ENCODE measurements at places on chromosomes 3 and 15.

DNA sequence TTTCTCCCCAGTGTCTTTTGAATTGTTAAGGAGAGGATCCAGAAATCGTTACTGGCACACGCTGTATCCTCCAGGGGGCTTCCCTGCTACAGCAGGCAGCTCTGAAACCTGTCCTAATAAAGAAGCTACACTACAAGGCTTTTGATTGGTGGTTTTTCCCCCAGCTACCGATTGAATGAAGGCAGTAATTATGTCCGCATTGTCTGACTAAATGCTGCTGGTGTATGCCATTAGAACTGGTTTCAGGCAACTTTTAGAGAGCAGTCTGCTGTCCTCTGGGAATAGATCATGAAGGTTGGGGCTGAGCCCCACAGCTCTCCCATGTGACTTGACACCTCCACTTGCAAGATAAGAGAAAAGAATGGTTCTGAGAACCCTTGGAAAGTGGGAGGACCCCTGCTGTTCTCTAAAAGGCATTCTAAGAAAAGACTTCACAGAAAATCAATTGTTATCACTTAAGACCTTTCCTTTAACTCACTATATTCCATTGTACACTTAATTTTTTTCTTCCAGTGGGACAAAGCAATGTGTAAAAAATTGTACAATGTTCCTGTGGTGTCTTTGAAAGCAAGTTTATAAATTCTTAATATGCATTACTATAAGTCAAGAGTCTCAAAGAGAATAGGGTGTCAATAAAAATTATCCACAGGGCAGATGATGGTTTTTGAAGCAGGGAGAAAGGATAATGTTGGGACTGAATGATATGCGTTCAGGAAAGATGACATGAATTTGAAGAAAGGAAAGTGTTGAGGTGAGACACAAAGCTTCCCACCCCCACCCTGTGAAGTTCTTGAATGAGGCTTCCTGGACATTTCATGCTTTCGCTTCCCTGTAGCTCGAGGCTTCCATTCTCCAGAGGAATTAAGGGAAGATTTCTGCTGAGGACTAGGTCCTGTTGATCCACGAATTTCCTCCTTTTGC, 53.0 kb upstream of the DAZL start:
- DNase-seq: no peak

GRCh38 chr3:187027531-187028278, 97.4 kb downstream of the ST6GAL1 start:
- peak; percentile 57 for DNase-seq

GRCh38 chr15:78739996-78740903, 71.0 kb downstream of the ADAMTS7 start:
- DNase-seq: peak; percentile 28

DNA sequence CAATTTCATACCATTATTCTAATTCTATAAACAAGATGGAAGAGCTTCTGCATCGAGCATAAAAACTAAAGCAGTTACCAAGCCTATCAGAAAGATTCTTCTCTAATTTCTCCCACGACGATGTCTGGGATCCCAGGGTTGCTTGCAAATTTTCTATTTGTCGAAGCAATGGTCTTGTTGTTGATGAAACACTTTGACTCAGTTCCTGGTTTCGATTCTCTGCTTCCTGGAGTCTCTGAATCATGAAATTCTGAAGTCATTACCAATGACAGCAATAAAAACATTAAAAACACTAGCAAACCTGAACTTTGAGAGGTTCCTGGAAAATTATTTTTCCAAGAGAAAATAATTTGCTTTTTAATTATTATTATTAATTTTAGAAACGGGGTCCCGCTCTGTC, 18.7 kb downstream of the TMF1 start:
- no peak for DNase-seq

- DNase-seq: no peak
Observed at GRCh38 chr15:62449638-62450037, 284.6 kb upstream of the C2CD4B start.

GRCh38 chr3:164459521-164460151, 618.7 kb downstream of the SI start:
- no peak for DNase-seq

GRCh38 chr3:24519368-24520100, 24.9 kb upstream of the THRB start:
- no peak for DNase-seq

- no peak for DNase-seq
Observed at GRCh38 chr3:197428117-197428801, 127.5 kb downstream of the BDH1 start.

- DNase-seq: no peak
Observed at GRCh38 chr3:165797551-165797950, 39.7 kb downstream of the BCHE start.

DNA sequence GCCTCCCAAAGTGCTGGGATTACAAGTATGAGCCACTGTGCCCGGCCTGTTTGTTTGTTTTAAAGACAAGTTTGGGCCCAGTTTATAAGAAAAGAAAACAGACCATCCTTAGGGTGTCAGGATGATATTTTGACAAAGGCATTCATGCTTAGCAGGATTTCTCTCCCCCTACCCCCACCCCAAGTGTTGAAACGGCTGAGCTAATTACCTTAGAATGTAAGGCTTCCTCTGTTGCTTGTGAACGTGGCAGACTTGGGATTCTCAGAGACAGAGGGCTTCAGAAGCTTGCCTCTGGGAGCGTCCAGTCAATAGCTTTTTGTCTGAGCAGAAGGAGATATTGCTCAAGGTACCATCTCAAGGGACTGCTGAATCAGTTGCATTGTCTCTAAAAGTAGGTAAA, 24.0 kb downstream of the FLNB start:
- DNase-seq: no peak

- DNase-seq: no peak
Observed at GRCh38 chr15:32881528-32881927, 163.7 kb downstream of the GREM1 start.

- DNase-seq: no peak
Observed at GRCh38 chr3:55690726-55691125, 203.6 kb upstream of the WNT5A start.

GRCh38 chr3:107412376-107412775, 35.1 kb downstream of the CCDC54 start:
- DNase-seq: no peak

- no peak for DNase-seq
Observed at GRCh38 chr3:122004107-122004506, 17.9 kb downstream of the ILDR1 start.

- no peak for DNase-seq
Observed at GRCh38 chr15:68365140-68365745, 66.7 kb downstream of the ITGA11 start.

DNA sequence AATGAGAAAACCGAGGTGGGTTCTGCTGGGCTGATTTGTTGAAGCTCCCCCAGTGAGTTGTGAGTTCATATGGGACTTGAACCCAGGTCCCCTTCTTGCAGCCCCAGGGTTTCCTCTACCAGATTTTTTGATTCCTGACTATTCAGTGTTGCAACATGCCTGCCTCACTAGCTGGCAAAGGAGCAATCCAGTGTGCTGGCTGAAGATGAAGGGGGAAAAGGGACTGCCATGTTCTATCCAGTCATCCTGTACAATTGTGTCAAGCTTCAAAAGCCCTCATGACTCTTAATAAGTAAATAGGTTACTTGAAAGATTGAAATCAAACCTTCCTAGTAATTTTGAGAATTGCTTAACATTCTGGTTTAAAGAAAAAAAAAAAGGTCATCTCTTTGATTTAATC, 211.5 kb upstream of the TP63 start:
- DNase-seq: no peak

DNA sequence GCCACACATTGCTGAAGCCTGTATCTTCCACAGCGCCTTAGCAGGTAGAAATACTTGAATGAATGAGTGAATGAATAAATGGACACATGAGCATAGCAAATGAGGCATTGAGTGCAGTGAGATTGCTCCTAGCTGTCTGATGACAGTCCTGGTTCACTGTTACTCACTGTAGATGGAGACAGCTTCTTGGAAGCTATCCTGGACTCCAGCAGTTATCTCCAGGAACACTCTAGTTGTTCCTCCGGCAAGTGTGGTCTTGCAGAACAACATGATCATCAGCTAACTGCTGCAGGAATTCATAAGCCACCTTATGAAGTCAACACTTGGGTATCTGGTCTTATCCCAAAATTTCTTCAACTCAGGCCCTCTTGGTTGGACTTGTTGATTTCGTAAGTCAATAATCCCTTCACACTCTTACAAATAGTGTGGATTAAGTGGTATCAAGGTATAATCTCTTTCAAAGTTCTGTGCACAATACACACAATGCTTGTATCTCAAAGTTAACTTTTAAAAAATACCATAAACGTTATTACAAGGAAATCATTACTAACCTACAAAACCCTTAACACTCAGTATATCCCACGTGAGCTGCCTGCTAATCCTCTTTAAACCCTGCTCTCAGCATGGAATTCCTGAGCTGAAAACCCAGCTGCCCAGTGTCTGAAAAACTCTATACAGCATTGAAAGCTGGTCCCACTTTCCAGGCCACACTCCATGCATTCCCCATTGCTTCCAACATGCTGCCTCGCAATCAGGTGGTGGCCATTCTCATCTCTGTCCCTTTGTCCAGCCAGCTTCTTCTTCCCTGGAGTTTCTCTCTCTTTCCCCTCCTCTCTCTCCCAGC, 14.4 kb upstream of the ZBTB38 start:
- DNase-seq: no peak

DNA sequence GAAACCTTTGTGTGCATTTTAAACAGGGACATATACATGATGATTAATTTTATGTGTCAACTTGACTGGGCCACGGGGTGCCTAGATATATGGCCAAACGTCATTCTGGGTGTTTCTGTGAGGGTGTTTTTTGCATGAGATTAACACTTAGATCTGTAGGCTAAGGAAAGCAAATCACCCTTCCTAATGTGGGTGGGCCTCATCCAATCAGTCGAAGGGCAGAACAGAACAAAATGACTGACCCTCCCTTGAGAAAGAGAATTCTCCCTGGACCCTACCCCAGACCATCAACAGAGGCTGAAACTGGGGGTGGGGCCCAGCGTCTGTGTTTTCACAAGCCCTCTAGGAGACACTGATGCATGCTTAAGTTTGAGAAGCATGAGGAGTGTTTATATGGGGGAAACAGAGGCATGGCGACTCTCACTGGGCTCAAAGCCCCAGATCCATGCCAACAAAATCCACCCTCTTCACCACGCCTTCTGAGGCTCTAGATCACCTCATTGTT, 56.2 kb downstream of the ITGA11 start:
- no peak for DNase-seq

Data from T-helper 9 cell (primary cell).